ENCODE measurements at places on chromosomes 4 and X. TPM values are rescaled to one million over a fixed set of nuclear protein-coding genes. Genes with fewer than 3 reads are reported as not detected.

CHST7 gene
- 2.9 TPM for total RNA-seq

ADD1 gene
- 122 TPM for total RNA-seq

GRCh38 chr4:25215511-25215910 lies 18.3 kb upstream of the PI4K2B start:
- DNase-seq = no peak

SLC6A14 gene
- not detected for total RNA-seq

HPGDS gene
- not detected for total RNA-seq

GRCh38 chr4:38782452-38783108 lies at the start of gene TLR10:
TSS of gene TLR10 (minus strand) at chr4:38782990. CDS start at chr4:38775590, 7,400 bp downstream.
- peak; percentile 52 for DNase-seq

- no peak for DNase-seq
Measured at GRCh38 chr4:184282895-184283654, 65.4 kb upstream of the ENPP6 start.

DNA sequence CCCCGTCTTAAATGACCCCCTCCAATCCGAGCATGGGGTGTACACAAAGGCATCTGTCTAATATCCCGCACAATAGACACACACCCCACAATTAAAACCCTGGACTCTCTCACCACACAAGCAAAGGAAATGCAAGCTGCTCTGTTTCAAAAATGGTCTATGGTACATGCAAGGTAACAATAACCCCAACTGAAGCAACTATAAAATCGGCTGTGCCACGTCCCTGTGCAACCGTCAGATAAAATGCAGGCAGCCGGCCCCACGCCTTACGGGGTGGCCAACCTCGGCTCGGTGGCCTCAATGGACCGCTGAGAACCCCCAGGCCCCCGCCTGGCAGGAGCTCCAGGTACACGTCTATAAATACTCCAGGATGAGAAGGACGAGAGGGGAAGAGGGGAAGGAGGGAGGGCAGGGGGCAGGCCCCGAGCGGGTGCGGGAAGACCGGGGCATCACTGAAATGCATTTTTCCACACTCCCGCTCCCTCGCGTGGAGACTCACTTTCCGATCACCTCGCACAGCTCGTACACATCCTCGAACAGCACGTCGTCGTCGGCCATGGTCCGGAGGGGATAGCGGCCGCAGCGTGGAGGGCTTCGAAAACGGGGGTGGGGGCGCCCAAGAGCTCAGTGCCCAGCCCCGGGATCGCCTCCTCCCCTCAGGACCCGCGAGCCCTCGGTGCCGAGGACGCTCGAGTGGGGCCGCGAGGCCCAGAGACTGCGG lies 763 bp downstream of the CASK start:
- DNase-seq = no peak

- DNase-seq = no peak
Measured at GRCh38 chr4:62209757-62210485, 1009.8 kb downstream of the ADGRL3 start.

DNA sequence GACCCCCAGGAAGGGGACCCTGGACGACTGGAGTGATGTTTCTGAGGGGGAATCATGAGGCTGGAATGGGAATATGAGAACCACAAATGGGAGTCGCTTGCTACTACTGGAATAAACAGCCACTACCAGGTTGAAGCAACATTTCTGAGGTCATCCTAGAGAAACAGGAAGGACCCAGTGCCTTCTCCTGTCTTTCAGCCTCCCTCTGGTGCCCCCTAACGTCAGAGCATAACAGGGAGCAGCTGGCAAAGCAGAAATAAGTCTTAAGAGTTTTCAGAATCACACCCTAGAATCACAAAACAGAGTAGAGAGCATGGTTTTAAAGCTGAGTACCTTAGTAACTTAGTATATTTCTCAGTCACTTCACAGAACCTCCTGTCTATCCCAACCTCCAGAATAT lies 347.8 kb upstream of the PITX2 start:
- DNase-seq = peak; percentile 45

- peak; percentile 66 for DNase-seq
Measured at GRCh38 chr4:71334465-71334882, 4.3 kb upstream of the SLC4A4 start.

Measured in IMR-90 (cell line).